ENCODE measurements at places on chromosomes 11 and 22.

DNA sequence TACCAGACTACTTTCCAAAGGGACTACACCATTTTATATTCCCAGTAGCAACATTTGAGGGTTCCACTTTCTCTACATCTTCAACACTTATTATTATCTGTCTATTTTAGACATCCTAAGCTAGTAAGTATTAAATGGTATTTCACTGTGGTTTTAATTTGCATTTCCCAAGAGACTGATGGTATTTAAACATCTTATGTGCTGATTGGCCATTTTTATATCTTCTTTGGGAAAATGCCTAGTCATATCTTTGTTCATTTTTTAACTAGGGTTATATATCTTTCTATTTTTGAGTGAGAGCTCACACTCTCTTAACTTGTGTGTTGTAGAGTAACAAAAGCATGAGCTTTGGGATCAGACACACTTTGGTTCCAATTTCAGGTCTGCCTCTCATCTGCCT, 73.7 kb downstream of the PRCP start:
- DNase-seq, result no peak

DNA sequence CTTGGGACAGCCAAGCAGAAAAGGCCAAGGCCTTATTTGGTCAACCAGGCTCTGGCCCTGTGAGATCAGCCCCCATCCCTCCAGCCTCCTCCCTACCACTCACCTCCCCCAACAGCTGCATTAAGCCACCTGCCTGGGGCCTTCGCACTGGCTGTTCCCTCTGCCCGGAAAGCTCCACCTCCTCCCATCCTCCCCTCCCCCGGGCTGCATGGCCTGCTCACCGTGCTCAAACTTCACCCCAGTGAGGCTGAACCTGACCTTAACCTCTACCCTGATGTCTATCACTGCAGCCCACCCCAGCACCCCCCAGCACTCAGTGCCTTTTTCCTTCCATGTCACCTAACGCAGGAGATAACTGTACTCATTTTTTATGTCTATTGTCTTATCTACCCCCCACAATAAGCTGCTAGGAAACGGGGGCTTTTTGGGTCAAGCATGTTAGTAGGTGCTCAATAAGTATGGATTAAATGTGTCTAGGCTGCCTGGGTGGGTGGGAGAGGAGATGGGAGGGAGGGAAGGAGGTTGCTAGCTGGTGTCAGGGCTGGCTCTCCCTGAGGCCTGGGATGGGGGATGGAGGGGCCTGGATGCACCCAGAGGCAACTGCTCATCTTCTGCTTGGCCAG, 912 bp downstream of the PTPRCAP start:
- DNase-seq, result peak; percentile 91

- DNase-seq, result no peak
These were observed 35.6 kb upstream of the SYT7 start for GRCh38 chr11:61616434-61616833.

GRCh38 chr22:41978732-41979131, 9.5 kb downstream of the SEPTIN3 start:
- DNase-seq, result no peak

GRCh38 chr11:44036811-44037657, 10.7 kb upstream of the ACCSL start:
- DNase-seq, result peak; percentile 59
